ENCODE measurements at places on chromosomes 3 and 15.

GRCh38 chr3:146464005-146464595 lies 5.3 kb downstream of the PLSCR2 start:
- DNase-seq = no peak

DNA sequence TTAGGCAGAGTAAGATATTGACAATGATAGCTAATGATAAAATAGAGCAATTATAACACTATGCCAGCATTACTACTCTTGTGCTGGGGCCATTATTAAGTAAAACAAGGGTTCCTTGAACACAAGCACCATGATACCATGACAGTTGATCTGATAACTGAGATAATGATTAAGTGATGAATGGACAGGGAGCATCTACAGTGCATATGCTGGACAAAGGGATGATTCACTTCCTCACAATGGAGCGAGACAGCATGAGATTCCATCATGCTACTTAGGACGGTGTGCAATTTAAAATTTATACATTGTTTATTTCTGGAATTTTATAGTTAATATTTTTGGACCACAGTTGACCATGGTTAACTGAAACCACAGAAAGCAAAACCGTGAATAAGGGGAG lies 156.6 kb downstream of the FHIT start:
- DNase-seq = no peak

DNA sequence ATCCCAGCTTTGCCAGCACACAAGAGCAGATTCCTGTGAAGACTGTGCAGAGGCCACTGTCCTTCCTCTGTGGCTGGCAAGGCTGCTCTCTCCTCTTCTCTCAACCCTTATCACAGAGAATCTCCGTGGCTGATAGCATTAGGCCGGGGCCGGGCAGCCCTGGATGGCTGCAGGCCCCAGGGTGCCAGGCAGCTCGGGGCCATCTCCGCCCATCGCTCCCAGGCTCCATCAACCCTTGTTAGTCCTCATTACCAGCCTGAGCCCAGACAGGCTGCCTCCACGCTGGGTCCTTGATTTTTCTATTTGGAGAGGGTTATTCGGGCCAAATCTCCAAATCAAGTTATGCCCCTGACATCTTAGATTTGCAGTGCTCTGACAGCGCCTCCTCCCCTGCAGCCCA lies 39.1 kb downstream of the MRPL46 start:
- no peak for DNase-seq

GRCh38 chr3:16961621-16962205 lies 77.0 kb downstream of the PLCL2 start:
- DNase-seq = no peak

DNA sequence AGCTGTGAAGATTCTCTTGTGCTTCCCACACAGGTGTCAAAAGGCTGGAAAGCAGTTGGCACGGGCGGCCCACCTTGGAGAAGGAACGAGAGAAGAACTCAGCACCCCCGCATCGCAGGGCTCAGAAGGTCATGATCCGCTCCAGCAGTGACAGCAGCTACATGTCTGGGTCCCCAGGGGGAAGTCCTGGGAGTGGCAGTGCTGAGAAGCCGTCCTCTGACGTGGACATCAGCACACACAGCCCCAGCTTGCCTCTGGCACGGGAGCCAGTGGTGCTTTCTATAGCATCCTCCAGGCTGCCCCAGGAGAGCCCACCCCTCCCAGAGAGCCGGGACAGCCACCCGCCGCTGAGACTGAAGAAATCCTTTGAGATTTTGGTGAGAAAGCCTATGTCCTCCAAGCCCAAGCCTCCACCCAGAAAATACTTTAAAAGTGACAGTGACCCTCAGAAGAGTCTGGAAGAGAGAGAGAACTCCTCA lies 31.4 kb downstream of the STARD5 start:
- no peak for DNase-seq

DNA sequence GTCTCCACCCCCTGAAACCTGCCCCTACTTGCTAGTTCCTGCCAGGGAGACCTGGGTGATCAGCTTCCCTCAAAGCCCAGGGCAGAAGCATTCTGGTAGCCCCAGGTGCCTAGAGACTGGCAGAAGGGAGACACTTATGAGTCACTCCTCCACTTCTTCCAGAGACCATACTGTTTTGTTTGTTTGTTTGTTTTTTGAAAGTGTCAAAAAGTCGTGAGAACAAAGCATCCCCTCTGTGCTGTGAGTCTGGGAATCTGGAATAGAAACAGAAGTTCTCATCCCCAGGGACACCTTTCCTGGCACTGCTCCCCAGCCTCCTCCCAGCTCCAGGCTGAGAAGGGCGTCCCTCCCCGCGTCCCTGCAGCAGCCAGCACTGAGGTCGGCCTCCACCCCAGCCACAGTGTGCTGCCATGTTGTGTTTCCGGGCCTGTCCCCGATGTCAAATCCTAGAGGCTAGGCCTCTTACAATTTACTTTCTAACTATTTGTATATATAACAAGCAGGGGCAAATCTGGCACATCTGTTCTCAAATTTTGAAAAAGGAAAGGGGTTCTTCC lies 573.0 kb downstream of the RBMS3 start:
- DNase-seq = no peak

DNA sequence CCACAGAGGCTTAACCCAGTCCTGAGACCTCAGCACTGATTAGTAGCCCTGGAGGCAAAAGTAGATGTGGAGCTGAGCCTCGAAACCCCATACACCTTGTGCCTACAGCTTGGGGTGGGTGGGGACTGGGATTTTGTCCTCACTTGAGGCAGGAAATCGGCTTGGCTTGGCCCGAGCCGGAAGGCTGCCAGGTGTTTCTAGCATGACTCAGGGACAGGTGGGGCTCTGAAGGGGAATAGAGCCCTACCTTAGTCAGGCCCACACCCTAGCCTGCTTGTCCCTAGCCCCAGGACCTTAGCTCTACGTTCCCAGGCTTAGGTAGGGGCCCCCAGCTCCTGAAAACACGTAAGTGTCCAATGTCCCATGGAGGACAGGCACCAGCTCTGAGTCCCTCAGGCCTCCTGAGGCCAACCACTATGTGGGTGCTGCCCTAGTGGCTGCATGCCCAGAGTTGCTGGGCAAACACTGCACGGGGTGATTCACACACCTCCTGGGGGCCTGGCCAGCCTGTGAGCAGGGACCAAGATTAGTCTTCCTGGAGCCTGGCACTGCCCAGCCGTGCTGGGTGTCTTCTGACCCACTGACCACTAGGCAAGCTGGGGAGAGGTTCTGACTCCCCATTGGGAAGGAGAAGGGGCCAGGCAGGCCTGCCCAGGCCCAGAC lies 3.1 kb downstream of the MST1R start:
- no peak for DNase-seq

- DNase-seq = no peak
Measured at GRCh38 chr3:65078748-65079147, 390.9 kb upstream of the ADAMTS9 start.

DNA sequence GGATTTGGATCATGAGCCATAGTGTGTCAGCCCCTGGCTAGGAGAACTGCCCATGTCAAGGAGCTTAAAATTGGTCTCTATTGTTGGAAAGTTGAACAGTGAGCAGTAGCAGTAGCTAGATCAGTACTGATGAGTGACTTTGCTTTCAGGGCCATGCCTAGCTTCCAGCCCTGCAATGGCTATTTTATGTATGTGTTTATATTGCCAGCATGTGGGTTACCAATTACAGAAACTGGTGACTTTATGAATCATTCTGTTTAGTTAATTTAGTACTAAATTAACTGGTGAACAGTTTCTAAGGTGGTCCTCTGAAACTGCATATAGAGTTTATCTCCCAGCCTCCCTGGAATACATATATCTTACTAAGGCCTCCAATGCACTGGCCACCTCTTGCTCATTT lies 908.1 kb upstream of the ALCAM start:
- DNase-seq = no peak

DNA sequence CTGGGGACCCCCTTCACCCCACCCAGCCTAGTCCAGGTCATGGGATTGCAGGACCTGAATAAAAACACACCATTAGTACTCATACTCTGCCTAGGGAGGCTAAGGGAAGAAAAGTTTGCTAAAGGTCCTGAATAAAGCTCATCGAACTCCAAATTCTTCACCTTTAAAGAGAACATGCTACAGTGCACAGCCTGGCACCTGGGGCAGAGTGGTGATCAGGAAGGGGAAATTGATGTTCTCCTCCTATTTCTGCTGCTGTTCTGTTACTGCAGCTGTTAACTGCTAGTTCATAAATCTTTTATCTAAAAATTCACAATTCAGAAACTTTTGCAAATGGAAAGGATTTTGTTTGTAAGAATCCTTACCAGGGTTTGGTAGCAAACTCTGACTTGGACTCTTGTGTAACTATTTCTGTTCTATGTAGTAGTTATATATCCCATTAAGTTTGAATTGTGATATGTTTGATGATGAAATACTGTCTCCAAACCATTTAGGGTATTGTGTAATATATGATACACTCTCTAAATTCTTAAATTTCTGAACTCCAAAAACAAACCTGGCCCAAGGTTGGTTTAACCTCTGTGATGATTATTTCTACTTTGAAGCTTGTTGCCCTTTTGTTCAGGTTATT lies 27.9 kb downstream of the MCTP2 start:
- no peak for DNase-seq

DNA sequence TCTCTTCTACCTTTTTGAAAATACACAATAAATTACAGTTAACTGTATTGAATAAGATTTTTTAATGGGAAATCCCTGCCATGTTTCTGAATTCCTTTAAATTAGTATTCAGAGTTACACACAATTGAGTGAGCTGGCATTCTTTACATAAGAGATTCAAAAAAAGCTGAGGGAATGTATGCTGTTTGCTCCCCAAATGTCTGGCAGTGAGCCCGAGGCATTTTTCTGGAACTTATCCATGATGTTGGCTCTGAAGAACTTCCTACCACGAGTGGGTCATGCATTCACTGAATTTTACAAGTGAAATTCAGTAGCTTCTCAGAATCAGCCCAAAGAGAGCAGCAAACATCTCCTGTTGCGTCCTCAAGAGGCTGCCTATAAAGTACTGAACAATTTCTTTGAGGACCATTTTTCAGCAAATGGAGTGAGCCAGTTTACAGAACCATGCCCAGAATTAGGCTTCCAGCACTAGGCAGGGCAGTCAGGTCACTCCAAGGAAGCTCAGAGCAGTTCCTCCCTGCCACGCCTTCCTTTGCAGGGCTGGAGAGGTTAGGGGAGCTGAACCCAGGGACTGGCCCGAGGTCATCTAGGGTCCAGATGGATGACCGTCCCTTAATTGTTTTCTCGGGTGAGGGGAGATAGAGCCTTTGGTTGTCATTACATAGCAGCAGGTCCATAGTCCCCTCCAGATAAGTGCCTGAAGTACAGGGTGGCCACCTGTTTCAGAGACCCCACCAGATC lies 21.2 kb downstream of the GABRA5 start:
- DNase-seq = no peak

- no peak for DNase-seq
Measured at GRCh38 chr3:186073641-186074040, 35.2 kb downstream of the ETV5 start.

DNA sequence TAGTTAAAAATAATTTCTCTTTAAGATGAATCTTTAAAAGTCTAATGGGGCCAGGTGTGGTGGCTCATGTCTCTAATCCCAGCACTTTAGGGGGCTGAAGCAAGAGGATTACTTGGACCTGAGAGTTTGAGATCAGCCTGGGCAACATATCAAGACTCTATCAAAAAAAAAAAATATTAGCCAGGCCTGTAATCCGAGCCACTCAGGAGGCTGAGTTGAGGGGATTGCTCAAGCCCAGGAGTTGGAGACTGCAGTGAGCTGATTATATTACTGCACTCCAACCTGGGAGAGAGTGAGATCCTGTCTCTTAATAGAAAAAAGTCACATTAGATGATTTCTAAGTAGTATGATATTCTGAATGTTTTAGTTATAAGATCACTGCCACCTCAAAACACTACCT lies 322.0 kb upstream of the MANF start:
- DNase-seq = no peak

GRCh38 chr15:43253431-43254403 lies 13.0 kb downstream of the TGM5 start:
- no peak for DNase-seq

DNA sequence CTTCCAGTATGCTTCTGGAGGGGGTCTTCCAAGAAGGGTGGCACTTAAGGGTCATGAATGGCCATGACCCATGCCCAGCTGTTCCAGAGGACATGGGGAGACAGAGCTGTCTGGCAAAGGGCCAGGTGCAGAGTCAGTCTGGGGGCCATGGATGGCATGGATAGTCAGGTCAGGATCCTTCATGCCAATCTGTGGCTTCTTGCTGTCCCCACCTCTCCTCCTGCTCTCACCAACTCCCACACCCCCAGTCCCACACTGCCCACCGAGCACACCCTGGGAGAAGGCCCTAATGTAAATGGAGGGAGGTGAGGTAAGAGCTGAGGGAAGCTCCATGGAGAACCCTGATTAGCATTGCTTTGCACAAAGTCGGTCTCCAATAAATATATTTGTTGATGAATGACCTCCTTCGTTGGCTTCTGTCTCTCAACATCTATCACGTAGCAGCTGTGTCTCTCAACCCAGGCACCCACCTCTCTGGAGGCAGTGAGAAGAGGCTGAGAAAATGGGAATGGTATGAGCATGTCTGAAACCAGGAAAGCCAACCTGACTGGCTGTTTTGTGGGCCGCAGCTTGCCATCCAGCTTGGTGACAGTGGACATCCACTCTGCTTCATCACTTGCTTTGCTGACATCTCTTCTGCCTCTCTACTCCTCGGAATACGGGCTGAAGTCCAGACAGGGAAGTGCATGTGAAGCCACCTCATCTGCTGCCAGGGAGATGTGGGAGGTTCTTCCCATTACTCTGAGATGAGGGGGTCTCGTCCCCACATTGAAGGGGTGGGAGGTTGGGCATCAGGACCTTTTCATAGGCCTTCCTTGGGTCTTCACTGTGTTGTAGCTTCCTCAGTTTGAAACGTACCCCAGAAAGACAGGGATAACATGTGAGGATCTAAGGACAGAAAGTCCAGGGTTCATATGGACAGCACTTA lies 37.7 kb upstream of the RAB6B start:
- DNase-seq = peak; percentile 5

DNA sequence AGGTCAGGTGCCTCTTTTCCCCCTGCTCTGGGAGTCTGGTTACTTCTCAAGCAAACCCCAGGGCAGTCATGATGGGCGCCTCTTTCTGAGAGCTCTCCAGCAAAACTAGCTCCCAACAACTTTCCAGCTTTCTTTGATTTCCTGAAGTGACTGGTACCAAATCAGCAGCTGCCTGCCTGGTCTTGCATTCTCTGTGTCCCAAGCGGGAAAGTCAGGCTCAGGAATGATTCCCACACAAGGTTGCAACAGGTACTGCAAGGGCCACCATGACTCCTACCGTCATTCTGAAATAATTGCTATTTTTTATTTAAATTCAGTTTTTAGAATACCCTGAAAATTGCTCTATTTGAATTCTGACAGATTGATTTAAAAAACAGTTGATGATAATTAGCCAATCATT lies 658.7 kb downstream of the SQOR start:
- no peak for DNase-seq

DNA sequence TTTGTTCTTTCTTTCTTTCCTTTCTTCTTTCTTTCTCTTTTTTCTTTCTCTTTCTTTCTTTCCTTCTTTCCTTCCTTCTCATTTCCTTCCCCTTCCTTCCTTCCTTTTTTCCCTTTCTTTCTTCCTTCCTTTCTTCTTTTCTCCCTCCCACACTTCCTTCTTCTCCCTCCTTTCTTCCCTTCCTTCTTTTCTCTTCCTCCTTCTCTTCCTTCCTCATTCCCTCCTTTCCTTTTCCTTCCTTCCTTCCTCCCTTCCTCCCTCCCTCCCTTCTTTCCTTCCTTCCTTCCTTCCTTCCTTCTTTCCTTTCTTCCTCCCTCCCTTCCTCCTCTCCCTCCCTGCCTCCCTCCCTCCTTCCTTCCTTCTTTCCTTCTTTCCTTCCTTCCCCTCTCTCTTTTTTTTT lies 755.7 kb upstream of the GRM7 start:
- DNase-seq = no peak

- DNase-seq = no peak
Measured at GRCh38 chr3:171592786-171593185, 132.6 kb upstream of the TNIK start.

GRCh38 chr15:42549741-42550392 lies 1.2 kb downstream of the HAUS2 start:
- DNase-seq = no peak

GRCh38 chr15:23074684-23075083 lies 35.3 kb upstream of the TUBGCP5 start:
- no peak for DNase-seq
